ENCODE measurements at places on chromosomes 1 and 21.

DNA sequence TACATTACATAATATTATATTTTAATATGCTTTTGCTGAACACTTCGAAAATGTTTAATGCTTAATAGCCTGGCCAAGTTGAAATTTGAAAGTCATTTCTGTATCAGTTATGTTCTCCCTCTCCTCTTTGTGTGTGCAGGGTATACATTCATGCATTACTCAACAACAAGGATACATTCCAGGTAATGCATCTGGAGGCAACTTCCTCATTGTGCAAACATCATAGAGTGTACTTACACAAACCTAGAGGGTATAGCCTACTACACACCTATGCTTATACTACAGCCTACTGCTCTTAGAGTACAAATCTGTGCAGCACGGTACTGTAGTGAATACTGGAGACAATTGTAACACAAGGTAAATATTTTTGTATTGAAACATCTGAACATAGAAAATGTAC lies 407.3 kb downstream of the MRPL39 start:
- DNase-seq = no peak

- no peak for DNase-seq
These were observed 387.4 kb downstream of the MATN1 start for GRCh38 chr1:30335997-30336390.

GRCh38 chr1:45857101-45857700 lies 53.8 kb downstream of the MAST2 start:
- no peak for DNase-seq

GRCh38 chr1:159468321-159468720 lies 28.8 kb downstream of the OR10J1 start:
- no peak for DNase-seq

GRCh38 chr1:86258101-86258500 lies 101.5 kb upstream of the COL24A1 start:
- no peak for DNase-seq

DNA sequence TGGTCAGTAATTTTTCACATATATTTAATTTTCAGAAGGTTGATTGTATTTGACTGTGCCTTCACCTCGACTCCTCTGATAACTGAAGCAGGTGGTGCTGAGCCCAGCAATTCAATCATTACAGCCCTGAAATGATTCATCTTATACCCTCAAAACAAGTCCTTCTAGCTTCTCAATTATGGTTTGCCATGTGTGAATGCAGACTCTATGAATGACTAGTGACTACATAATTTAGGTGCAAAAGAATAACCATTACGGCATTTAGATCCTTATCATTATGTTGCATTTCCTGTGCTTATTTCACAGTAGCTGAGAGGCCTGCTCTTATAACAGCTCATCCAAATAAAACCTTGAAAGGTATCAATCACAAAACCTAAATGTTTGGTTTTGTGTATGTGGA lies 54.0 kb upstream of the COL11A1 start:
- no peak for DNase-seq

GRCh38 chr1:32892368-32893197 lies 6.3 kb downstream of the HPCA start:
- DNase-seq = peak; percentile 69

- DNase-seq = no peak
These were observed 175.3 kb downstream of the APP start for GRCh38 chr21:25995278-25995677.

DNA sequence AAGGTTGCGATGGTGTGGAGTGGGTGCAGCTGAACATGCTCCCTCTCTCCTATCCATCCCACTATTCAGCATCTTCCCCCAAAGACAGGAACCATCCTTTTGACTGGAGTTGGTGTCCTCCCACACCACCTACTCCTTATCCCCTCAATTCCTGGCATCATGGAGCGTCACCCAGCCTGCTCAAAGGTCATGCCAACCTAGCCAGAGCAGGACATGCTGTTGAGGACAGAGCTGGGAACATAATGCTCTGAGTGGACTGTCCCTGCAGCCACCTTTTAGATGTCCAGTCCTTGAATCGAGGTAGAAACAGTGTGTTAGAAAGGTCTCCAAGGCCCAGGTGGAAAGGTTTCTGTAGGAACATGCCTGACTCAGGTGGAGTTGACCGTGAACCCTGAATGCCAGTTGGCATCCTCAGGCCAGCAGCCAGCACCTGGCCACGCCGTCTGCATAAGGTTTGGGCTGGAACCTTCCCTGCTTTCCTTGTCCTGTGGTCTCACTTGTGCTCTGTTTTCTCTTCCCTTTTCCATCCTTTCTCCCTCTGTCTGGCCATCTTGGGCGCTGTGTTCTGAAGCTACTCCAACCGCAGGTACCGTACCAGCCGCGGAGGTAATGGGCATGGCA lies 52.2 kb upstream of the CNTN2 start:
- DNase-seq = no peak

- DNase-seq = no peak
These were observed 17.1 kb downstream of the LRIG2 start for GRCh38 chr1:113090051-113090450.

DNA sequence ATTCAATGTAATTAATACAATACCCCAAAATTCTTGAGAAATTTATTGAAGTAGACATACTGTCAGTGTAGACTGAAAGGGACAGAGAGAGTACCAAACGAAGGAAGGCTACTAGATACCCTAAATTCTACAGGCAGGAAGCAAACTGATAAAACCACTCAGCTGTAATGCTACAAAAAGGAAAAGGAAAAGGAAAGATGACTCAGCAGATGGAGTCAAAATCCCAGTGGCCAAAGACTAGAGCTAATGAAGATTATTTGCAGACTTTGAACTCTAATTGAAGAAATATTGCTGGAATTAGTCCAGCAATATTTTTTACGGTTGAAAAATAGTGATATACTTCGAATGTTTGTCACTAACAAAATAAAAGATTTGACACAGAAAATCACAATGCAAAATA lies 671.9 kb downstream of the BRINP3 start:
- DNase-seq = no peak

DNA sequence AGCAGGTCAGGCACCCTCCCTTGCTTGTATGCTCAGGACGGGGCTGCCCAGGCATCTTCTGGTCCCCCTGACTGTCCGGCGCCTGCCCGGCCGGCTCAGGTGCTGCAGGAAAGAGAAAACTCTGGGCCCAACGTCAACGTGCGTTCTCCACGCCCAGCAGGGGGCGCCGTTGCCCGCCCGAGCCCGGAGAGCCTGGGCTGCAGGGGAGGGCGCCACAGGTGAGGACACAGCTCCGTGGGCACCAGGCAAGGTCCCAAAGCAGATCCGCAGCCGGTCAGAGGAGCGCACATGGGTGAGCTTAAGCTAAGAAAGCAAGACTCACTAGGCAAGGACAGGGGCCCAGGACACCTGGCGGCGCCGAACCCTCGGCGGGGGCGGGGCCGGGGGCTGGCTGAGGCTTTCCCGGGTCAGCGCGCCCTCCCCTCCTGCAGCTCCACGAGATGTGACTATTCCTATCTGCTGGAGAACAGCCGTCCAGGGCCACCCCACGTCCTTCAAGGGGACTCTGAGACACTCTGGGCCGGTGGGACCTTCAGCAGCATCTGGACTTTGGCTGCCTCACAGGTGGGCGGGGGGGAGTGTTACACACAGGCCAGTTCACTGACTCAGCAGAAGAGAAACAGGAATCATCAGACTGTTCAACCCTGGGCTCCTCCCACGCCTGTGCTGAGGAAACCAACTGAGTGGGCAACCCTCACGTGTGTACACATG lies 29.3 kb downstream of the KRTAP10-1 start:
- DNase-seq = no peak

DNA sequence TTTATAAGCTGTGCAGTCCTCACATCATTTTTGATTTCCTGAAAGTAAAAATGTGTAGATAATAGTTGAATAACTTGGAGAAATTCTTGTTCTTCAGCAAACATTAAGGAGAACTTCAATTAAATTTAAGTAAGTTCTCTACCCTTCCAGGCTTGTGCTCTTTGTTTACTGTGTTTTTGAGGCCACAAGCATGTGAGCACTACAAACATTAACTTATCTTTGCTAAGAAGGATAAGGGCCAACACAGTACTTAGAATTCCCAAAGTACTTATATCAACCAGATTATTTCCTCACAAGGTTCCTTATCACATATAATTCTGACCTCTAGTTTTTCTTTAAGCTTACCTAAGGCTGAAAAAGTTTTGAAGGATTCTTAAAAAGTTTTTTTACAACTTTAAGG lies 24.7 kb upstream of the RWDD3 start:
- no peak for DNase-seq

DNA sequence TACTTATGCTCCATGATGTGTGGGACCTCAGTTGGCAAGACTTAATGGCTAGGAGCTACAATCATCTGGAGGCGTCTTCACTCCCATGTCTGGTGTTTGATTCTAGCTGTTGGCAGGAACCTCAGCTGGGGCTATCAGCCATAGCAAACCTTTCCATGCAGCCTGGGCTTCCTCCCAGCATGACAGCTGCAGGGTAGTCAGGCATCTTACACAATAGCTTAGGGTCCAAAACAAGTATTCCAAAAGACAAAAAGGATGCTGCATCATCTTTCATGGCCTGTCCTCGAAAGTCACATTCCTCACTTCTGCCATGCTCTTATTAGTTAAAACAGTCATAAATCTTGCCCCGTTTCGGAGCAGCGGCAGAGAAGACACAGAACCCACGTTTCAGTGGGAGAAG lies 90.9 kb downstream of the LRRC8C start:
- DNase-seq = no peak

DNA sequence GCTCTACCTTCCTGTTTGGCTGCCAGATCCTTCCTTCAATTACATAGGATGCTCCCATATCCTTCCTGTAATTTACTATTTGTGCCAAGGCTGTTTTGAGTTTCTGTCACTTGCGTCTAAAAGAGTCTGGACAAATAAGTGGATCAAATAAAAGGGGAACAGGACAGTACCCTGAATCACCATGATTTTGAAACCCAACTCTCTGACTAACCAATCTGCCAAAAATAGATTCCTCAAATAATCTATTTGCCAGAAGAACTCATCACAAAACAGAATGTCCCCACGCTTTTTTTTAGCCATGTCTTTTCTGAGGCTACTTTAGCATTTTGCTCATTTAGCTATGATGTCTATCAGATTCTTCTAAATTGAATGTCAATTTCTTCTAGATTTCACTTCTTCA lies 392.6 kb downstream of the NTNG1 start:
- DNase-seq = no peak

Data from C1 segment of cervical spinal cord (tissue), 14 donors.